ENCODE measurements at places on chromosomes 4 and X.

DNA sequence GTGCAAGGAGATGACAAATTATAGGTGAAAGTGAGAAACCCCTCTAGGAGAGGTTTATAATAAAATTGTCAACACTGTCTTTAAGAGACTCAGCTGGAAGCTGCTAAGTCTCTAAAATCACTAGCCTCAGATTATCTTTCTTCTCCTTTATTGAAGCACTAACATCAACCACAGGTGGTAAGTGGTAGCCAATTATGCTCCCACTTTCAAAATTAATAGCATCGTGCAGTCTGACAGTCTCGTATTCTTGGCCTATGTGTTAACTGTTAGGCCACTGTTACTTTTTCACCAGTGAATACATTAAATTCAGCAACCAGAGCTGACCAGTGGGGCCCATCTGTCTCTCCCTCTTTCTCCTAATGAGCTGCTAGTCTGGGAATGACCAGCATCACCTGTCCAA lies 674.1 kb downstream of the RAPGEF2 start:
- no peak for DNase-seq

GRCh38 chr4:153143527-153144348 lies 60.5 kb upstream of the TRIM2 start:
- DNase-seq, result no peak

GRCh38 chr4:7387925-7388324 lies 46.8 kb downstream of the PSAPL1 start:
- DNase-seq, result no peak

DNA sequence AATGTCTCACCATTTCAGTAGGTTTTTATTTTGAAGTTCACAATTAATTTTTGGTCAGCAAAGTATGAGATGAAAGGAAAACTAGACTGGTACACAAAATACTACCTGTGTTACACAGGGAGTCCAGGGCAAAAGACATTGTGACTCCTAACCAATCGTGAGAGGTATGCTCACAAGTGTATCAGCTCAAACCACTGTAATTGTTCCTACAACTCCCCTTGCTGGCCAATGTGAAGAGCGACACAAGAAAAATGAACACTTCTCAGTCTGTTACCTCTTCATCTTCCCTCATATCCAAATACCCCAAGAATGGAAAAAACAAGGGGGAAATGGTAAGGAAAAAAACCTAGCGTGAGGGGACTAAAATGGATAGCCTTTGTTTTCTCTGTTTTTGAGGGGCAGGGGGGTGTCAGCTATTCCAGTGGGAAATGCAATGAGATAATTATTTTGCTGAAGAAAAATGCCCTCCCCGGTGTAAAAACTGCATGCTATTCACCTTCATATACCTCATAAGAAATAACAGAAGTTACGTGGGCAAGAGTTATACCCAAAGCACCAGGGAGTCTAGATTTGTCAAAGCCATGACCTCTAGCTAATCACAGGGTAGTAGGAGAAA lies 30.6 kb upstream of the NSUN7 start:
- peak; percentile 59 for DNase-seq

DNA sequence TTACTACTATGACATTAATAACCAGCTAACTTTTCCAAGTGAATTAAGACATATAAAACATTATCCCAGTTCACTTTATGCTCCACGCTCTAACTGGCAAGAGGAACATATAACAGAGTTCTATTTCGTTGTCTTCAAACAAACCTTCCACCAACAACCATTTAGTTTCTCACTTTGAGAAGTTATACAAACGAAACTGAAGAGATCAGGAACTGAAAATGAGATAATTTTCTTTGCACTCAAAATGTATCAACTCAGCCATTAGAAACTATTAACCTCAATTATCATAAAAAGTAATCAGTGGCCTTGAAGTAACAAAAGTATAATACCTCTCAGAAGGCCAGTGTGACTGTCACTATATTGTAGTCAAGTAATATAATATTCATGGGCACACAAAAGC lies 70.1 kb downstream of the CHM start:
- DNase-seq, result no peak

- no peak for DNase-seq
Measured at GRCh38 chr4:82779032-82779431, 19.6 kb downstream of the SCD5 start.

- peak; percentile 74 for DNase-seq
Measured at GRCh38 chrX:120358737-120359456, 3.0 kb upstream of the ATP1B4 start.

- no peak for DNase-seq
Measured at GRCh38 chr4:138405466-138405891, 163.3 kb upstream of the SLC7A11 start.

- no peak for DNase-seq
Measured at GRCh38 chr4:173245952-173246351, 77.3 kb downstream of the GALNT7 start.

Data from RKO (cell line).